Neural crest cell (in vitro differentiated cells): ENCODE measurements at places on chromosomes 1 and 21. TPM values are rescaled to one million over a fixed set of nuclear protein-coding genes. Genes with fewer than 3 reads are reported as not detected.

- H3K4me1 ChIP-seq: peaks cover 29% of the 10 kb centered on the region
- H3K27ac ChIP-seq: no peak overlapping the region
- H3K27me3 ChIP-seq: peaks cover 12% of the 10 kb centered on the region
- H3K4me3 ChIP-seq: peak overlapping the region; percentile 99
- H3K36me3 ChIP-seq: peaks cover 4% of the 10 kb centered on the region
- DNase-seq: no peak
Observed at GRCh38 chr1:207054491-207054890, 1.4 kb downstream of the PFKFB2 start.

- no peak for DNase-seq
- H3K27me3 ChIP-seq: no peaks in the 10 kb centered on the region
- no peak overlapping the region for H3K27ac ChIP-seq
- H3K36me3 ChIP-seq: peaks cover 12% of the 10 kb centered on the region
- H3K4me1 ChIP-seq: no peaks in the 10 kb centered on the region
Observed at GRCh38 chr21:44613386-44614155, 1.7 kb downstream of the KRTAP10-8 start.

DNA sequence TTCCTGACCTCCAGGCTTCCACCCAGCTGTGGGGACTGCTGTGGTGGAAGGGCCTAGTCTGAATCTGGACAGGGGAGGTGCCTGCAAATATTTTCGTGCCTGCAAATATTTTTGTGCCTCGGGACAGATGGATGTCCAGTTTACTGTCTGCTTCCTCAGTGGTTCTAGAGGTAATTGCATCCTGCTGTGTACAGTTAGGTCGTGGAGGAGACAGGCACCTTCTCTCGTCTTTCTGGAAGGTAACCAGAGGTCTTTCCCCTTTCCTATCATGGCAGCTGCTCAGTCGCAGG, 53.8 kb upstream of the TINAGL1 start:
- no peak for DNase-seq
- H3K4me1 ChIP-seq: no peaks in the 10 kb centered on the region
- peaks cover 3% of the 10 kb centered on the region for H3K27me3 ChIP-seq

The TDRD10 gene
- total RNA-seq: not detected in 2 replicates

DNA sequence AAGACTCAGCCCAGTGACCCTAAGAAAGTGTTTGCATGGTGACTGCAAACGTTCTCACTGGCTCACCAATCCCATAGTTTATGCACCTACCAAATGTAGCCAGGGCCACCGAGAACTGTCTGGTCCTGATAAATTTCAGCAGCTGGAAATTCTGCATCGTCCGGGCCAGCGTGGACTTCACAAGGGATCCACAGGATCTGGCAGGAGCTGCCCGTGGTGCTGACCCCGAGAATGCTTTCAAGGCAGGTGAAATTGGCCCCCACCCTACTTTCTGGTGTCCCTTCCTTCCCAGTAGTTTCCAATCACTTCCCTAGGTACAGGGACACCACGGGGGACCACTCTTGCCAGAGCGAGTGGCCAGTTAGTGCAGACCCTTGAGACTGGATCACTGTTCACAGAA, 26.2 kb downstream of the UBASH3A start:
- no peaks in the 10 kb centered on the region for H3K36me3 ChIP-seq
- no peak overlapping the region for H3K27ac ChIP-seq
- no peak overlapping the region for H3K4me3 ChIP-seq

GRCh38 chr1:85019994-85020393, 23.1 kb upstream of the MCOLN2 start:
- H3K27me3 ChIP-seq: no peaks in the 10 kb centered on the region
- no peak for DNase-seq
- H3K4me1 ChIP-seq: peaks cover 6% of the 10 kb centered on the region
- H3K27ac ChIP-seq: no peak overlapping the region

GRCh38 chr1:99177465-99177864, 86.8 kb upstream of the PLPPR4 start:
- no peaks in the 10 kb centered on the region for H3K36me3 ChIP-seq
- H3K4me1 ChIP-seq: no peaks in the 10 kb centered on the region
- H3K4me3 ChIP-seq: no peak overlapping the region
- no peaks in the 10 kb centered on the region for H3K27me3 ChIP-seq
- DNase-seq: no peak

DNA sequence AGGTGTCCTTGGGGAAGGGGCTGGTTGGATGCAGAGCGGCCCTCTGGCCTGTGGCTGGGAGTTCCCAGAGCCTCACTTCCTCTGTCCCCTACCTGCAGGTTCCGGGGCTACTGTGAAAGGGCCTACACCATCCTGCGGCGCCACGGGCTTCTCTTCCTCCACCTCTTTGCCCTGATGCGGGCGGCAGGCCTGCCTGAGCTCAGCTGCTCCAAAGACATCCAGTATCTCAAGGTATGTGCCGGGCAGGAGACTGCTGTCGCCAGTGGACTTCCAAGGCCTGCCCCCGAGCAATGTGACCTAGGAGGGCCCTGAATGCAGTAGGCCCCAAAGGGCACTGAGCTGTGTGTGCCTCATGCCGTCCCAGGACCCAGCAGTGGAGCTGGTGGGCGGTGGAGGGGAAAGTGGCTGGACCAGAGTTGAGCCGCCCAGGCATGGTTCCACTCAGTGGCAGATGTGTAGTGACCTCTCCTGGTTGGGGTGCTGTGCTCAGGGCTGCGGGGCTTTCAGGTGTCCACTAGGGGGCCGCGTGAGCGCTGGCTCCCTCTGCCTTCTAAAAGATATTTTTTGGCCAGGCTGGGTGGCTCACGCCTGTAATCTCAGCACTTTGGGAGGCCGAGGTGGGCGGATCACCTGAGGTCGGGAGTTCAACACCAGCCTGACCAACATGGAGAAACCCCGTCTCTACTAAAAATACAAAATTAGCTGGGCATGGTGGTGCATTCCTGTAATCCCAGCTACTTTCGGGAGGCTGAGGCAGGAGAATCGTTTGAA, 73.4 kb downstream of the PIK3CD start:
- DNase-seq: peak; percentile 65
- H3K27me3 ChIP-seq: no peaks in the 10 kb centered on the region
- peaks cover 3% of the 10 kb centered on the region for H3K4me1 ChIP-seq
- peak overlapping the region; percentile 51 for H3K4me3 ChIP-seq
- no peak overlapping the region for H3K27ac ChIP-seq

DNA sequence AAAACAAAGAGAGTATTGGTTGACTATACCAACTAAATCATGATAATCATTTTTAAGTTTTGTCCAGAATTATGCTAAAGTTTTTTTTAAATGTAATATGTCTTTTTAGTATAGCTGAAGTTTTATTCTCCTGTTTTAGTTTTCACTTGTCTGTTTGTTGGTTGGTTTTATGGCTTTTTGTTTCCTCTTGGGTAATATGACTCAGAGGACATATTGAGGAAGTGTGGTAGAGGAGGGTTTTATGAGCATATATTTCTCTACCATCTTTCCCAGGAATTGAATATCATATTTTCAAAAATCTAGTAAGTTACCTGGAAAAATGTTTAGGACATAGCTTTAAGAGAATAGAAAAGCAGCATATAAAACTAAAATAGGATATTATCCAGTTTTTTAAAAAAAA, 68.6 kb upstream of the MCOLN3 start:
- H3K4me1 ChIP-seq: no peaks in the 10 kb centered on the region
- DNase-seq: no peak
- H3K4me3 ChIP-seq: no peak overlapping the region
- H3K27ac ChIP-seq: no peak overlapping the region
